Nucleus accumbens (tissue), 56 donors: ENCODE measurements at places on chromosomes 2 and 18.

- no peak for DNase-seq
These were observed 207.4 kb downstream of the TMEM247 start for GRCh38 chr2:46686811-46687210.

DNA sequence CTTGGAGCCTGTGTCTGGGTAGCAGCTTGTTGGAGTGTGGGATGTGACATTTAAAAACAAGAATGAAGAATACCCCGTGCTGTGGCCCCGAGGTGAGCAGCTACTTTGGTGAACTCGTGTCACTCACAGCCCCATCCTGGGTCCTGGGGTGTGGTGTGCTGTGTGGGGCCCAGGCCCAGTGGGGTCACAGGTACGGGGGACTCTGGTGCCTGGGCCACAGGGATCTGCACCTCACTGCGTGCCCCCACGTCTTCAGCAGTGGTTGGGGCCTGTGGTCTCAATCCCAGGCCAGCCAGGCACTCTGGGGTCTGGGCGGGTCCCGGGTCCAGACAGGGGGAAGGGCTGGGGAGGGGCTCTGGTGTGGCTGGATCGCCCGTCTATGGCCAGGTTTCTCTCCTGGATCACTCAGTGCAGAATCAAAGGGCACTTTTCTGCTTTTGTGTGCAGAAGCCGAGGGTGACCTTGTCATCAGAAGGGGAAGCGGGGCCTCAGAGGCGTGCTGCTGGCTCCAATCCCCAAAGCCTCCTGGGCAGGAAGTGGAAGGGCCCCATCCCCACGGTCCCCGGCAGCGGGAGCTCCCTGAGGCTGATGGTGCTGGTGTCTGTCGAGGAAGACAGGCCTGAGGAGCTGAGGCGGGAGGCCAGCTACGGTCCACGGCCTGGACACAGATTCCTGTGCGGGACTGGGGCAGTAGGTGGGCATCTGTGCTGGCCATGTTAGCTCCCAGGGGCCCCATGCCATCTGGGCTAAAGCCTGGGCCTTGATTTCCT is 1.4 kb downstream of the GPR35 start:
- DNase-seq: no peak

DNA sequence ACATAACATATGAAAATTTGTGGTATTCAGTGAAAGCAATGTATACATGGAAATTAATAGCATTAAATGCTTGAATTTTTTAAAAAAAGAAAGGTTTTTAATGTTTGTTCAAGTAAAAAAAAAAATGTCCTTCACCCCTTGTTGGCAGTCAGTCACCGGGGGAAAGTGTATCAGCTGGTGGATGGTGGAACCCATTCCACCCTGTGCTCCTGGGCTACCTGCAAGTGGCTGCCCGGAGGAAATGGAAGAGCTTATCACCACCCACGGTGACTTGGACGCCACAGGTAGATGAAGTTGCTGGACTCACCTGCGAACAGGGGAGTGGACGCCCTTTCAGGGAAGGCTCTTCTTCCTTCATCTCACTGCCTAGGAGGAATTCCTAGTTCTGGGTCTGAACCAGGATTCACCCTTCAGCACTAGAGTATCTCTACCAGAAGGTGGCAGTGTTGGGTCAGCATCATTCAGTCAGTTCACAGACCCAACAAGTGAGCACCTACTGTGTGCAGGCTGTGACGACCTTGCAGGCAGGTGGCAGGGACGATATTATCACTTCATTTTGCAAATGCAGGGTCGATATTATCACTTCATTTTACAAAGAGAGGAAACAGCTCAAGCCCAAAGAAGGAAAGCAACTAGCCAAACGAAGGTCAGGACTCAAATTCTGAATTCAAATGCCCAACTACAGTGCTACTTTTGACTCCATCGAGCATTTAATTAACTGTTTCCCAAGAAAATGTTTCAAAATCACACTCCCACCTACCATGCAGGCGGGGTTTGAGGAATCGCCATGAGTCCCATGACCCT is 35.8 kb downstream of the CIB4 start:
- no peak for DNase-seq

GRCh38 chr18:28108814-28109213 is 68.1 kb downstream of the CDH2 start:
- peak; percentile 30 for DNase-seq

- DNase-seq: no peak
These were observed 447.5 kb downstream of the TNS1 start for GRCh38 chr2:217555081-217555876.

- DNase-seq: no peak
These were observed 281.1 kb upstream of the TRIB2 start for GRCh38 chr2:12435430-12436222.

- no peak for DNase-seq
These were observed 812.9 kb downstream of the NR4A2 start for GRCh38 chr2:155519529-155520130.

- no peak for DNase-seq
These were observed 62.2 kb downstream of the GALNT14 start for GRCh38 chr2:31075941-31076590.

- DNase-seq: no peak
These were observed 15.3 kb upstream of the SELENOI start for GRCh38 chr2:26330604-26331003.

GRCh38 chr2:165877565-165878550 is 75.7 kb downstream of the TTC21B start:
- no peak for DNase-seq

GRCh38 chr18:39596891-39597290 is 2031.3 kb upstream of the CELF4 start:
- no peak for DNase-seq

- no peak for DNase-seq
These were observed 25.8 kb downstream of the CALCRL start for GRCh38 chr2:187422282-187422681.

DNA sequence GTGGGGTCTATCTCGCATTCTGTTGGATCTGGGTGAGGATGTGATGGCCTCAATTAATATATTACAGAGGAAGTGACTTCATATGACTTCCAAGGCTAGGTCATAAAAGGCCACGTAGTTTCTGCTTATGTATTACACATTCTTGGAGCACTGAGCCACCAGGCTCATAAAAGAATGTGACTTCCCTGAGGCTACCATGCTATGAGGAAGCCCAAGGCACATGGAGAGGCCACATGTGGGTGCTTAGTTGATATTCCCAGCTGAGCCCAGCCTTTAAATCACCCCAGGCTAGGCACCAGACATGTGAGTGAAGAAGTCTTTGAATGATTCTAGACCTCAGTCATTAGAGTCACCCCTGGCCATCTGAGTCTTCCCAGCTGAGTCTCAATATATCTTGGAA is 13.3 kb upstream of the REEP1 start:
- no peak for DNase-seq

- no peak for DNase-seq
These were observed 99.6 kb upstream of the DDX18 start for GRCh38 chr2:117714745-117715417.

DNA sequence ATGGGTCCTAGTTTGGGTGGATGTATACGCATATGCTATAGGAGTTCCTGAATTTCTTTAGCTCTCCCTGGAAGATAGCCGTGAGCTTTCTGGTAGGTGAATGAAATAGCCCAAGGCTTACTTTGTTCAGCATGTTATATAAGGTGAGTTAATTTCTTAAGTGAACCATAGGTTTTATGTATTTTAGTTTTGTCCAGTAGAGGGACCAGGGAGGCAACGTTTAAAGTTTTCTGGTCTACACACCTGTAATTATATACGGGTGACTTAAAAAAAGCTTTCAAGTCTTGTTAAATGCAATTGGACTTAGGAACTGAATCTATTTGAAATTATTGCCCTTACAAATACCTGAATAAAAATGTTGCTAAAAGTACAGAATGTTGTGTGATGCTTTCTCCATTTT is 402.5 kb upstream of the DDX18 start:
- no peak for DNase-seq

DNA sequence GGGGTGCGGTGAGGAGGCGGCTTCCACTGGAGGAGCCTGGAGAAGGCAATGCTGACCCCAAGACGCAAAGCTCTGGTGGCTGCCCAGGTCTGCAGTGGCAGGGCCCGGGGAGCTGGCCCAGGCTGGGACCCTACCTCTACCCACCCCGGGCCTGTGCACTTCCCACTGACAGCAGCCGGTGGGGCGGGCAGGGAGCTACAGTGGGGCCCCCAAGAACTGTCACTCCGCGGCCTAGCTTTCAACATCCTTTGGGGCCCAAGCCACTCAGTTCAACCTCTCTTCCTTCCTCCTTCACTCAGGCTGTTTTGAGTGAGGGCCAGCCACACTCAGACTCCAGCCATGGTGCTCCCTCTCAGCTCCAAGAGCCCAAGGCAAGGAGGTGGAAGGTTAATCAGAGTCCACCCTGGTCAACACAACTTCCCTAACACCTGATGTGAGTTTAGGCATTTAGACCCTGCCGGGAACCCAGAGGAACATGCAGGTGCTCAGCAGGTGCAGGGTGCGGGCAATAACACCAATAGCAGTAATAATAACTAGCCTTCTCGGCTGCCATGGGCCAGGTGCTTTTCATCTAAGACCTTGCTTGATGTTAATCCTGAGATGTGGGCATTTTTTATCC is 93.6 kb downstream of the ZFP36L2 start:
- DNase-seq: no peak

GRCh38 chr18:2964361-2965010 is 48.5 kb downstream of the LPIN2 start:
- no peak for DNase-seq

DNA sequence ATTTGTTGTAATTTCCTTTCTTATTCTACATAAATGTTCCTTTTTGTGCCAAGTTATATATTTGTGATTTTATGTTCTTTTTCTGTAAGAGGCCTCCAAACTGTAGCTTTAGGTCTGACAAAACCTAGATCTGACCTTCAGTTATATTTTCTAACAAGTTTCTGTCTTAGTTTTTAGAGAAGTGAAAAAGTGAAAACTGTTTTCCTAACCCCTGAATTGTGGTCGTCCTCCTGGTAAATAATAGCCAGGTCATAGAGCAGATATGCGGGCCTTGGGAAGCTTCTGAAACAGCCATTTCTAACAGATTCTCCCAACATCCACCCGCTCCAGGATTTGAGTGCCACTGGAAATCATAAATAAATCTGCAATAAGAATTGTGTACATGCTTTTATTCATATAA is 398.4 kb upstream of the CWC22 start:
- no peak for DNase-seq

DNA sequence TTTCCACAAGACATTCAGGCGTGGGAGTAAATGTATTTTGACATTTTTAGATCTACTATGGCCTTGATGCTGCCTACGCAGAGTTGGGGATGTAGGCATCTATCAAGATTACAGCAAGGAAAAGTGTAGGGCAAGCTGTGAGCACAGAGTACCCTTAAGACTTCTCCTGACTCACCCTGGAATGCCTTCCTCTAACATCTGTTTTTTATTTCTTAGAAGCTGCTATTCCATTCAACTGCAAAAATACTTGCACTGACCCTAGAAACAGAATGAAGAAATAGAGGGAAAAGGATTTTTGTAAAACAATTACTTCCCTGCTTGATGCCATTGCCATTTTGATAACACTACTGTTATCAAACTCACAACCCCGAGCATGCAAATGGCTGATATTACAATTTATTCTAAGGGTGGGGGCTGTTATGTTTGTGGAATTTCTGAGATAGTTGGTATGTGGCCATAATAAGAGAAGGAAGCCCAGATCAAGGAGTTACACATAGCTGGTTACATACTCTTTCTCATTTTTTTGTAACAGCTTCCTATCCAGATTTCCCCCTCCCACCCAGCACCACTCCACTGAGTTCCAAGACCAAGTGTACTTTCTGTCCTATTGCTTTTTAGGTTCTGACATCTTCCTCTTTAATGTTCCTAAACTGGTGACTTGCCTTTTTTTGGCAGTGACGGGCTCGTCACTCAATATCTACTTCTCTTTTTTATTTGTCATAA is 6.0 kb upstream of the ROCK1 start:
- no peak for DNase-seq

DNA sequence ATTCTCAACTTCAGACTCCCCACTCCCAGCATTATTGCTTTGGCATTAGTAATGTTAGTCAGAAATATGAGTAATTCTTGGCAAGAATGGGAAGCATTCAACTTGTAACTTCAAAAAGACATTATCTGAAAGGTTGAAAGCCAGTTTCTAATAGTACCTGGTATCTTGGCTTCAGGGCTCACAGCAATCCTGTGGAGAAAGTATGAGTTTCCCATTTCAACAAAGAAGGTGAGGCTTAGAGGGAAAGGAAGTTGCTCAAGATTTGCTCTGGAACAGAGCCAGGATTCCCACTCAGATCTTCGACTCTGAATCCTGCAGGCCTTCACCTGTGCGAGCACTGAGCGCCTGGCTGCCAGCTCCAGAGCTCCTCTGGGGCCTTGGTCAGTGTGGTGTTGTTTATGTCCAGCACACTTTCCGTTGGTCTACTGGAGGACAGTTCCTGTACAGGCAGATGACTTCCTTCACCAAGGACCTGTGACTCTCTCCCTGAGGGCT is 136.1 kb downstream of the MCFD2 start:
- DNase-seq: no peak

GRCh38 chr2:37843556-37843955 is 81.5 kb upstream of the RMDN2 start:
- no peak for DNase-seq

- DNase-seq: no peak
These were observed 71.4 kb downstream of the WDR7 start for GRCh38 chr18:56722518-56722917.

GRCh38 chr2:84459944-84460429 is 907 bp upstream of the SUCLG1 start:
- no peak for DNase-seq

- no peak for DNase-seq
These were observed 3.0 kb downstream of the TGIF1 start for GRCh38 chr18:3452750-3453539.

- DNase-seq: no peak
These were observed 28.6 kb downstream of the ITM2C start for GRCh38 chr2:230893338-230893737.

DNA sequence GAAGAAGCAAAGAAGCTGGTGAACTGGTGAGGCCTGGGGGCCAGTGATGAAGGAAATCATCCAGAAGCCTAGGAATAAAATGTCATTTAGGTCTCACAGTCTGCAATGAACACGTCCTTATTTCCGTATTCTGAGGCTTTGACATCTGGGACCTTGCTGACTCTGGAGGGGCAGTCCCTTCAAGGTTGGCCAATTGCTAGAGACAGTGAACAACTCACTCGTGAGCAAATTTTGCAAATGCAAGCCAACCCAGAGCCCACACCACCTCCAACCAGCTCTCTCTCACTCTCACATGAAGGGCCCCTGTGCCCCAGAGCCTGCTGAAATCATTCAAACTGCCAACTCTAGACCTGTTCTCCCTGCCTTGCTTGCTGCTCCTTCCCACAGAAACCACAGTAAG is 279.1 kb upstream of the LYPD1 start:
- no peak for DNase-seq

DNA sequence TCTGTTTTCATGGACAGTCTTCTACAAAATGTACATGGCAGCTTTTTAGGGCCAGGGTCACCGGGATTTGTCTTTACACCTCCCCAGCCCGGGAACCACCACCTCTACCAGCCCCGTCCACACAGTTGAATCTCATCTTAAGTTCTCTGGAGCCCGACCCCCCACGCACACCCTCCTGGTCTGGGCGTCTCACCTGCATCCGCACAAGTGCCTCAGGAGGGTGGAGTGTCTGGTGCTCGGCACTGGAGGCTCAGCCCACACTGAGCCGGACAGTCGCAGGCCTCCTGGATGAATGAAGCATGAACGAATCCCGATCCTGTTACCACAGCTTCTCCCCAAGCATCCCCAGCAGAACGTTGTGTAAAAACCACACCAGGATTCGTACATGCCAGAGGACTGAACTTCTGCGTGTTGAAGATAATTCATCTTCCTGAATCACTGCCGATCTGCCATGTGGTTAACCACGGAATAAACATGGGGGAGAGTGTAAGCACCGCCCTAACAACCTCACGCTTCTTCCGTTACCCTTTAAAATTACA is 162.0 kb downstream of the RTP5 start:
- no peak for DNase-seq
